Stimulated activated CD4-positive, alpha-beta T cell treated with anti-CD3 and anti-CD28 coated beads, Interleukin-1b, Interleukin-23, amount 100 ng/mL, for 1 hour (primary cell): ENCODE measurements at places on chromosomes 7 and 10.

DNA sequence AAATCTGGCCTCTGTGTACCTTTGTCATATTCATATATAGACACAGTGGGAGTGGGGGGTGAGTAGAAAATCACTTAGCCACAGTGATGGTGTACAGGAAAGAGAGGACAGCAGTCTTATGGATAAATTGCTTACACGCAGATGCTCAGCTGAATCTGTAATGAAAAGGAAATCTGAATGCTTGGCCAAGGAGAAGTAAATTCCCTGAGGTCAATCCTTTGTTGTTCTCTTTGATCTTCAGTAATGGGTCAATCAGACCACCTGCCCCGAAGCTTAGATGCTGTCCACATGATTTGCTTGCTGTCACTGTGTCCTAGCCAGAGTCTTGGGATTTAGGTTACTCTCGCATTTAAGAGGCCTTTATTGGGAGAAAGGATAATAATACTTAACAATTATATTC, 18.4 kb upstream of the EPHB6 start:
- DNase-seq: no peak

DNA sequence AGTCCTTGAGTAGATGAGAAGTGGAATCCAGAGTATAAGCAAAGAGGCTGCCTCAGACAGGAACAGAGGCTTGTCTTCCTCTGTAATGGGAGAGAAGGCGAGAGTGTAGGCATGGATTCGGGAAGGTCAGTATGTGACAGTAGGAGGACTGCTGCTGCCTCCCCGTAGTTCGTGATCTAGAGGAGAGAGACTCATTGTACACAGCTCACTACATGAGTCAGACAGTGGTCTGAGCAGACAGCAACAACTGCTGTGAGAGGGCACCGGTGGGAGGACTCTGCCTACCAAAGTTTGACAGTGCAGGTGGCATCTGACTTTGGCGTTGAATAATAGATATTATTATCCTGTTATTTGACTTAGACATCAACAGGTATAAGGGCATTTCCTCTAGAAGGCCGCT, 319.4 kb downstream of the NRG3 start:
- no peak for DNase-seq

DNA sequence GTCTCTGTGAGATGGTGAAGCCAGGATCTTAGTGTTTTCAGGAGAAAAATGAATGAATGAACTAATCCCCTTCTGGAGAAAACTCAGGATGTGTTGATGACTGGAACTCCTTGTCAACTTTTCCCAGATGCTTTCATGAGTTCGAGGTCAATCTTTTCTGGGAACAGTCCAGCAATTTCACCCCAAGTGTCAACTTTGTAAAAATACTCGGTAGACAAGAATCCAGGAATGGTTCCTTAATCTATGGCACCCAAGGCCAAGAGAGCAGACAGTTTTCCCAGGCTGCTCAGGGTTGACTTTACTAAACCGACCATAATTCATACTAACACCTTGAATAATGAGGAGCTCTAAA, 31.1 kb upstream of the LYZL1 start:
- DNase-seq: no peak

DNA sequence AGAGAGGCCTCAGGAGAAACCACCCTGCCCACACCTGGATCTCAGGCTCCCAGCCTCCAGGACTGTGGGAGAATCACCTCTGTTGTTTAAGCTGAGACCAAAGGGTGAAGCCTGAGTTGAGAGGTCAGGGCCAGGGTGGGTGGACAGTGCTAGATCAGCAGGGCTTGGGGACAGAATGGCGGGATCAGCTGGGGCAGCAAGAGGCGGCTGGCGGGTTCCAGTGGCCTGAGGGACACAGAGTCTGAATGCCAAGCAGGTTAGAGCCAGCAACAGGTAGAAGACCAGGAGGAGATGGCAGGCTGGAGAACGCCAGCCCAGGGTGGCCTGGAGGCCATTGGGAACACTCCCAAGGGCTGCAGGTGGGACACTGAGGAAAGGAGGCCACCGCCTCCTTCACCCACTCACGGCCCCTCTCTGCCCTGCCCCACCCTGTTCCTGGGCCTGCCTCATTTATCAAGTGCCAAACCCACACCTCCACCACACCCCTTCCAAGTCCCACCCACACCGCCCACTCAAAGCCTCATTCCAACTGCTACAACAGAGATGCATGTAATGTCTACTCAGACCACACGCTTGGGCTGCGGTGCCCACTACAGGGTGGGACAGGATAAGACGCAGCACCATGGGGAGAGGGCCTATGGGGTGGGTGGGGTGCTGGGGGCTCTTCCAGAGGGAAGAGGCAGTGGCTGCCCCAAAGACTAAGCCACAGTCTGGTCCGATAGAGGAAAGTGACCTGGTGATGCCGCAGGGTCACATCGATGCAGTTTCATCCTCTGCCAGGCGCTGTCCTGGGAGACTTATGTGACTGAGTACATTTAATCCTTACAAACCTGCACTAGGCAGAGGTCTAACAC, 173.9 kb downstream of the TNS3 start:
- DNase-seq: no peak

- DNase-seq: no peak
Measured at GRCh38 chr10:121828045-121828444, 99.8 kb downstream of the ATE1 start.

DNA sequence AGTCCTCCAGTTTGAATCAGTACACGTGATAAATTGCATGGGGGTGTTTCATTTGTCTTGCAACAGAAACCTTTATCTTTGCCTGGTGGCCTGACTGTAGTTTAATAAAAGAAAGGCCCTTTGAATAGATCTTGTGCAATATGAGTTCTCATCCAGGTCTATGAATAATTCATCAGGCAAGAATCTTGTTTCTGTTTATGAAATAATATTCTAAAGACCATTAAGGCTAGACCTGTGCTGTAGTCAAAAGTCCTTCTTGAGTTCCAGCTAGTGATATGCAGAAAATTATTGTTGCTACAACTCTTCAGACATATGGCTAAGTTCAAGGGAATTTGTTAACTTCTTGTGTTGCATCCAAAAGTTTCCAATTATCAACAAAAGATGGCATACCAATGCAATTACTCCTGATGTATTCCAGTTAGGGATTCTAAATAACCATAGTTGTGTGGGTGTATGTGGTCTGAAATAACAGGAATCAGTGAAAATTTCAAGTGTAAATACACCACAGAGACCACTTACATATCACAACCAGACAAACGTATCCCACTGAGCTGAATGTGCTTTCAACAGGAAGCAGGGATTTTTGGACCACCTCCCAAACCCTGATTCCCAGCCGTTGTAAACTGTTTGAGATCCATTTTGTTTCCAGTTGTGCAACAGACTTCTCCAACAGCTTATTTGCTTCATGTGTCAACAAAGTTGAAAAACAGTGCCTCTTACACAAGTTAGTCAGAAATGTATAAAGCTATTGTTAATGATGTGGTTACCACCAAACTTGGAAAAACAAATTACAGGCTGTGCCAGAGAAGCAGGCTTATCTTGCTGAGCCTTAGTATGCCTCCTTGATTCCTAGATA, 54.7 kb upstream of the BICC1 start:
- no peak for DNase-seq

GRCh38 chr7:35975851-35976454, 175.1 kb downstream of the SEPTIN7 start:
- no peak for DNase-seq

DNA sequence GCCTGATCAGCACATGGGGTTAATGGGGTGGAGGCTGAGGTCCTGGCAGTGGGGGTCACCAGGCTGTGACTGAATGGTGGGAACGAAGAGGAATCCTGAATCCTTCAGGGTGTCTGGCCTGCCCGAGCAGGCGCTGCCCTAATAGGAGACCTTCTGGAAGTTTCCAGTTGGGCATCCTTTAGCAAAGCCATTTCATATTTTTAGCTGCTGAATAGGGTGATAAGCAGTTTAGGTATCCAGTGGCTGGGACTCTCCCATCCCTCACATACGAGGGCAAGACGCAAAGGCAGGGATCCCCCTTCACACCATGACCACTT, 159.3 kb downstream of the SH3PXD2A start:
- no peak for DNase-seq

GRCh38 chr7:64640504-64640903, 25.4 kb upstream of the ZNF107 start:
- no peak for DNase-seq

DNA sequence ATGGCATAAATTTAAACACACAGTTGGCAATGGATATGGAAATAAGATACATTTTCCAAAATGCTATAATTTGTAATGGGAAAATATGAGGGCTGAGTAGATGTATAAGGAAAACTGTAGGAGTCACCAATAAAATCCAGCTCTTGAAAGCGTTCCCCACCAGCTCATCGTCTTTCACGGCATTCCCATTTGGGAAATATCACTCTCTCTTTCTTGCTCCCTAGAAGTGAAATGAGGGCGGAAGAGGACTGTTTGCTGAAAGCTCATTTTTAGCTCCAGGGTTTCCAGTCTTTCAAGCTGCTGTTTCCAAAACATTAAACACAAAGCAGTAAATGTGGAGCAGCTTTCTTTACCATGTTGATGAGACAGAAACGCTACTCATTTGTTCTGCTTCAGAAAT, 104.6 kb upstream of the SFMBT2 start:
- no peak for DNase-seq

DNA sequence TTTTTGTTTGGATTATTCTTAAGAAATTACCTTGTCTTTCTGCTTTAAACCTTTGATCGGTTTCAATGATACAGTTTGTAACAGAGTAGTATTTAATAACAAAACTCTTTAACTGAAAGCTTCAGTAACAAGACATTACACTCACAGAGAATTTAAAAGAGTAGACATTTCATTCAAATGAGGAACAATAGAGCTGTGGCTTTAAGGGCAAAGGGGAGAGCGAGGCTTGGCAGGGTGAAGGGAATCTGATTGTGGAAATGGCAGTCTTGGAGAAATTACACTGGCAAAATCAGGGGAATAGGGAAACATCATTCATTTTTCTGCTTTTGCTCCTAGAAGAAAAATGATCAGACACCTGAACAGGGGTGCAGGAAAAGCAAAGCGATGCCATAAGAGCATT, 5.1 kb upstream of the HIPK2 start:
- DNase-seq: no peak

GRCh38 chr7:4833691-4834600, 27.9 kb downstream of the PAPOLB start:
- no peak for DNase-seq

DNA sequence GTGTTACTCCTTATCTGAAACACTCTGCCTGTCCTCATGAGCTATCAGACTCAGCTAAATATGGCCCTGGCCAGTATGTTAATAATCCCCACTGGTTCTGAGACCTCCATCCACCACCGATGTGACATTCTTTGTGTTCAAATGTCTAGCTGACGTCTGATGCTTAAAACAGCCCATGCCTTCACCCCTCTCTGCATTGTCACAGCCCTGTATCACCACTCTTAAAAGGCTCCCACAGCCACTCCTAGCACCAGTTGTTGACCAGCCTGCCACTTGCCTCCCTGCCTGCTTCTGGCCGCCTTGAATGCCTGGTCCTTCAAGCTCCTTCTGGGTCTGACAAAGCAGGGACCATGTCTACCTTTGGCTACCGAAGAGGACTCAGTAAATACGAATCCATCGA, at the start of gene LMOD2:
Gene LMOD2 (plus strand): TSS at position 253 of the 400 bp plus-strand sequence. CDS start 98 bp downstream, at position 351.
- DNase-seq: no peak

DNA sequence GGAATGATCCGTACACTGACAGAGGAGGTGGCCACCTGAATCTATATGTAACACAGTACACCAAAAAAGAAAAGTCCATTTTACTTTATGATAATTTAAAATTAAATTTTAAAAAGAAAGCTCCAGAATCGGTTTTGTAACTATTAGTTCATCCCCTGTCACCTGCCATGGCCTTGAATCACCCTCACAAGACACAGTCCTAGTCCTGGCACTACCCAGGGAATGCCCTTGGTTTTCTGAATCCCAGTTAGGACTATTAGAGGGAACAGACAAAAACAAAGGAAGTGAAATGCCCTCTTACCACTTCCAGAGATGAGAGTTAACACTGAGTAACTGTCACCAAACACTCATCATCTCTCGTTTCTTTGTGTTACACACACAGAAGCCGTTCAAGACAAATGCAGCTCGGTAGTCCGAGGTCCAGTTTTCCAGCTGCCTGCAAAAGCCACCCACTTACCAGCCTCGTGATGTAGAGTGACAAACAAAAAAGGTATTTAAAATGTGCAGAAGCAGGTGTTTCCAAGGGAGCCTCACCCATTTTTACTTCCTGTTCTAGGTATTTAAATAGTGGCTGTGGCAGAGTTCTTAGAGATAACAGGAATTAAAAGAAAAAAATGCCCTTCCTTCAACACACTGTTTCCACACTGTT, 6.1 kb downstream of the PTPRN2 start:
- DNase-seq: no peak

DNA sequence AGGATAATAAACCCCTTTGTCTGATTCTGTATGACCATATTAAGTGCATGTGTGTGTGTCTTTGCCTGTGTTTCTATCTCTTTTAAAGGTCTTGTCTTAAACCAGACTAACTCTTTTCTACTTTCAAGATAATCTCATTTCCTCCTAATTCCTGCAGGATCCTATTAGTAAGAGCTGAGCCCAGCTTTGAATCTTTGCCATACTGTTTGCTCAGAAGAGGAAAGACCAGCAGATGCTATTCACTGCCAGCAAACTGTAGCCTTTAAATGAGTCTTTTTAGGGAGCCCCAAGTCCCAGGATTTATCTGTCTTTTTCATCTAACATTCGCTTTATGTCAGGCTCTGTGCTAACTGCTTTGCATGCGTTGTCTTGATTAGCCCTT, 2.9 kb downstream of the GPR158 start:
- no peak for DNase-seq

- no peak for DNase-seq
Measured at GRCh38 chr10:7787150-7787856, 490 bp downstream of the KIN start.

- DNase-seq: no peak
Measured at GRCh38 chr7:149849174-149849573, 11.0 kb downstream of the ZNF862 start.

DNA sequence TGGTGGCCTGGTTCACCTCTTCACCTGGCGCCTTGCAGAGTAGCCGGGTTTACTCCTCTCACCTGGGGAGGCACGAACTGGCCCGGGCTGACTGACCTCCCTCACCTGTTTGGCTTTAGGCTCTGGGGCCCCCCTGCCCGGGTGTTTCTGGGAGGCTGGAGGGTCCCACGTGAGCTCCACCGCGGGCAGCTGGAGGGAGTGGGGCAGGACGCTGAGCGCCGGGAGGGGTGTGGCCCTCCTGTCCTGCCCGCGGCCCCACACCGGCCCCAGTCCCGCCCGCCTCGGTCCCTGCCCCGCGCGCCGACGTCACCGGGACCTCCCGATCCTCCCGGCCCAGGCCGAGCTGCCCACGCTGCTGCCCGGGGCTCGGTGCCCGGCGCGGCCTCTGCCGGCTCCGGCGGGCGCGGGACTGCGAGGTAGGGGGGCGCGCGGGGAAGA, at the start of gene AMZ1:
Gene AMZ1 (plus strand): TSS at position 322 of the 438 bp plus-strand sequence. CDS start 12,250 bp downstream, outside the sequence.
- no peak for DNase-seq

DNA sequence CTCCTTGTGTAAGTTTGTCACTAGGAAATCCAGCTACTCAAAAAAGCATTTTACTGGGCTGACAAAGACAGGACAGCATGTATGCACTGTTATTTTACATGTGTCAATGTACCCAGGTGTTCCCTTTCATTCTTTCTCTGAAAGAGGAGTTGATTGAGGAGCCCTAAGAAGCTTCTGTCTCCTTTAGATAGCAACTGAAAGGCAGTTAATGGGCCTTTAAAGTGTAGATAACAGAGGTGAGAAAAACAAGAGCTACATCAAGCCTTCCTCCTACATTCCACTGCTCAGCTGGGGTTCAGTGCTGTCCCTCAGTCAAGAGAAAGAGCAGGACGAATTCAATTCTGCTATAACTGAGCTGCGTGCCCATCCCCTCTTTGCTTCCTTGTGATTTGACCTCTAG, 12.8 kb upstream of the WIPF3 start:
- DNase-seq: no peak

GRCh38 chr7:149217570-149217969, 21.9 kb upstream of the ZNF212 start:
- no peak for DNase-seq
